ENCODE measurements at places on chromosomes 3 and 15.

- DNase-seq = no peak
These were observed 20.8 kb downstream of the PIK3CA start for GRCh38 chr3:179168918-179169317.

DNA sequence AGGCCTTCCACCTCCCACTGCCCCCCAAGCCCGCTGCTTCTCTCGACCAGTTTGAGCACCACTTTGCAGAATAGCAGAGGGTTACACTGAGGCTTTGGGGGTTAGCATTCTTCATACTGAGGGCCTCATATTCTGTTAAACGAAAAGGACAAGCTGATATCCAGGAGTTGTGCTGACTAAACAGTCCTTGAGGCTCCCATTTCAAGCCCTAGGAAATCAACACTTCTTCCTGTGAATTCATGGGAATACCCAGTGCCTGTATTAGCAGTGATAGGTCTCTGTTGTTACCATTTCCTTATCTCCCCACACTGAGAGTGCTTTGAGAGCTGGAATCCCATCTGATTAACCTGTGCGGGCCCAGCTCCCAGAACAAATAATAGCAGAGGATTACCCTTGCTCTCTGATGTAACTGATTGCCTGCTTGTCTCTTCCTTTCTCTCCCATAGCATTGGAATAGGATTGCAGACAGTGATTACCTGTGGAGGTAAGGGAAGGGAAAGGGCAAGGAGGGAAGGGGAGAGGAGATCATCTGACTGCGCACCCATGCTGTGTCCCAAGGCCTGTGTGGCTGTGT lies 930 bp downstream of the FBXW12 start:
- no peak for DNase-seq

DNA sequence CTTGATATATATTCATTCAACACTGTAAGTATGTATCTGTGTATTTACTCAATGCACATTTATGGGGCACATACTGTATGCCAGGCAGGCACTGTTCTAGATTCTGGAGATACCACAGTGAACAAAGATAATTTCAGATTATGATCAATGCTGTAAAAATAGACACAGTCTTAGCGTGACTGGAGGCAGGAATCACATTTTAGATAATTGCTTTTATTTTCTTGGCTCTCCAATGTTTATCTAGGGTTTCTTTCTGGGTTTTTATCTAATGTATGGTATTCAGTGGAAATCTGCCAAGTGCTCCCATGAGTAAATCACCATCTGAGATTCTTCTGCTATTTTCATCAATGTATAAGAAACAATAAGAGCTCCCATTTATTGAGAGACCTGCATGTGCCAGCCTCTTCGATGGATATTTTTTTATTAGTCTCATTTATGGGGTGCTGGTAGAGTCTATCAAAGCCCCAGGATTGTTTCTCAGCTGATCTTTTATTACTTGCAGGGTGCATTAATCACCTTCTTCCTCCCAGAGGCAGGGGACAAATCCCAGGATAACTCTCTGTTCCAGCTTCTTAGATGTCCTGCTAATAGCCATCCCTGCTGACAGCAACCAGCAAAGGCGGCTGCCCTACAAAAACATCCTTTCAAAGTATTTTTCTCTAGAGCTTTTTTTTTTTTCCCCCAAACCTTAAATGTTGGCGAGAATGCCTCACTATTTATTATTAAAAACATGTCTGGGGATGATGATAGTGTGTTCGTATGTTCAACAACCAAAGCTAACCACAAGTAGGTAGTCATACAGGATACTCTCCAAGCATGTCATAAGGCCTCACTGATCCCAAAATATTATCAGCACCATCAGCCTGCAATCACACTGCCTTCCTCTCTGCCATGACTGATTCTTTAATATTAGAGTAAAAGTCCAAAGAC lies 331.0 kb upstream of the RASGRP1 start:
- DNase-seq = no peak

- no peak for DNase-seq
These were observed 912.7 kb downstream of the TUSC7 start for GRCh38 chr3:117622171-117622841.

DNA sequence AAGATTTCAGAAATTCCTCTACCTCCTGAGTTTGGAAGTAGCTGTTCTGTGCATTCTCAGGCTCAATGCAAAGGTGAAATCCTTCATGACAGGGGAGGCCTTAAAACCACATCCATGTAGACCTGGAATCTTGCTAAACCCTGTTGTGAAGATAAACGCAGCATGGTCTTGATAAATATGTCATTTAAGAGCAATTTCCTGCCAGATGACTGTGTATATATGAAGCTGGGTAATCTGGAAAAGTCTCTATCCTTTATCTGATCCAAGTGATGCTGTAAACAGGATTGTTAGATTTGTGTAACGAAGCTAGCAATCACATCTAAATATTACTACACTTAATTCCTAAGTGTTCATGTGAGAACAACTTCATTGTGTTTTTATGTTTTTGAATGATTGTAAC lies 9.1 kb downstream of the MCTP2 start:
- DNase-seq = no peak

GRCh38 chr3:31968369-31968926 lies 12.6 kb downstream of the OSBPL10 start:
- DNase-seq = no peak

DNA sequence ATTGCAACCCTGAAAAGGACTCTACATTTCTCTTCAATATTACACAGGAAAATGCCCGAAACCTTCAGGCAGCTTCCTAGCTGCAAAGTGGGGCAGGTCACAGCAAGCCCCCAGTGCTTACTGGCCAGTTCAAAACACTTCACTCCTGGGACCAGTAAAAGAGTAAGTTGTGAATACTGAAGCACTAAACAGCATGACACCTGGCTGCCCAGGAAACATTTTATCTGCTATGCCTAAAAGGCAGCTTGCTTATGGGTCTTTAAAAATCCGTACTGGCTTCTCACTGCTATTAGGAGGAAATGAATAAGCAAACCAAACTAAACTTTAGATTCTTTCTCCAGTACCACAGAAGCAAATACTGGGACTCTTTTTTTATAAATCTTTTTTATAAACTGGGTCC lies 457.9 kb upstream of the ALCAM start:
- DNase-seq = no peak

- no peak for DNase-seq
These were observed 24.1 kb downstream of the ATP13A5 start for GRCh38 chr3:193354423-193354822.

DNA sequence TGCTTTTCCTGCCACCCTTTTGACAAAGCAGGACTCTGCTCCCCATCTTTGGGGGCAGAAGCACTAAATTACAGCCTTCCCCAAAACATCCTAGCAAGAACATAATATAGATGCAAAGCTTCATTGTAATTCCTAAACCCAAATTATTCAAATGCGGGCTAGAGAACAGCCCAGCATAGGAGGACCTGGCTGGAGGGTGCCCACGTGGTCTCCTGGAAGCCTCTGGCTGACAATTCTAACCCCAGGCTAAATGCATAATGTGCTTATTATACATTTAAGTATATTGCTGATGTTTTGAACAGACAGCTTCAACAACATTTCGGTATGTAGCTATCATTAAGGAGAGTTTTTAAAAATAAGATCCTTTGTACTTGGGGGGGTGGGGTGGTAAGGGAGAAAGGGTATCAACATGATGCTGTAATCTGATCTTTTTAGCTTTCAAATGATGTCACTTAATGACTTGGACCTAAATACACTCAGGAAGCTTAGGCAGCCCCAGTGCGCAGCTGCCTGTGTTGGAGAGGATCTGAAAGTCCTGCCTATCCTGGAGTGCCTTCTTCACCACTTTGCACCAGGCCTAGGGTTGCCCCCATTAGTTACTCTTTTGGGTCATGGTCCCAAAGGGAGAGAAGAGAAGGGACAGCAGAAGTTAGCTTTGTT lies 57.2 kb upstream of the USP3 start:
- no peak for DNase-seq

- no peak for DNase-seq
These were observed 35.6 kb upstream of the PPP4R2 start for GRCh38 chr3:72960812-72961518.

GRCh38 chr15:98398886-98399285 lies 249.5 kb upstream of the IGF1R start:
- no peak for DNase-seq

GRCh38 chr15:66633041-66633937 lies 67.5 kb upstream of the LCTL start:
- no peak for DNase-seq

- no peak for DNase-seq
These were observed 558.5 kb upstream of the CFAP20DC start for GRCh38 chr3:59608356-59608755.

GRCh38 chr3:111907151-111907550 lies 48.1 kb downstream of the PHLDB2 start:
- no peak for DNase-seq

DNA sequence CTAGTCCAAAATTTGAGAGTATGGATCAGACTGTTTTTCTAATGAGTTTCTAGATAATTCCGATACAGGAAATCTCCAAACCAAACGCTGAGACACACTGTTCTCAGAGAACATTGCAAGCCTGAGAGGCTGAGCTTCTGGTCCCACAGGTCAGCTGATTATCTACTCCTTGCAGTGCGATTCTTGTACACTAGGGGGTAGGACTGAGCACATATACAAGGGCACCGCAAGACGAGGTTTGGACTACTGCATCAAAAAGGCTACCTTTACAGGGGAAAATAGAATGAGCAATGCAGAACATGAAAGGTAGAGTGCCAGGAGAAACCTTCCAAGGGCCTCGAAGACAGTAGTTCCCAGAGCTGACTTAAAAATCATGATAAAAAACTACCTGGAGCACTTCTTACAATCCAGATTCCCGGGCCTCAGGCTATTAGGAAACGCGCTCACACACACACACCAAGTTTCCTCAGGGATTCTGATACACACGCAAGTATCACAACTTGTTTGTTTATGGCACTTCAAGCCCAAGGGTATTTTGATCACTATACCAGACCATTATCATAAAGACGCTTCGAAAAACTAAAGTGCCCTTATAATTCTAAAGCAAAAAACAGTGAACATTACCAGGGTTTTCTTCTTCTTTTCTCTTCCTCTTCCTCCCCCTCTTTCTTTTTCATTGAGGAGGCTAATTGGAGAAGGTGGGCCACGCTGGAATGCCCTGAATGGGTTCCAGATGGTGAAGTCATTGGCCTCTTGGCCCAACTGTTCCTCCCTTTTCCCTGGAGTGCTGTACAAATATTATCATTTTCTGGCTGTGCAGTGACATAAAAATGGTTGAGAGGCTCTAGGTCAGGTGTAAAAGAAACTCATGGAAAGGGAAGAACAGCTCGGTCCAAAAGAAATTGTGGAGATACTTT lies 61.8 kb downstream of the SLC12A8 start:
- peak; percentile 42 for DNase-seq

- no peak for DNase-seq
These were observed 127.0 kb downstream of the TFDP2 start for GRCh38 chr3:142022381-142022780.

DNA sequence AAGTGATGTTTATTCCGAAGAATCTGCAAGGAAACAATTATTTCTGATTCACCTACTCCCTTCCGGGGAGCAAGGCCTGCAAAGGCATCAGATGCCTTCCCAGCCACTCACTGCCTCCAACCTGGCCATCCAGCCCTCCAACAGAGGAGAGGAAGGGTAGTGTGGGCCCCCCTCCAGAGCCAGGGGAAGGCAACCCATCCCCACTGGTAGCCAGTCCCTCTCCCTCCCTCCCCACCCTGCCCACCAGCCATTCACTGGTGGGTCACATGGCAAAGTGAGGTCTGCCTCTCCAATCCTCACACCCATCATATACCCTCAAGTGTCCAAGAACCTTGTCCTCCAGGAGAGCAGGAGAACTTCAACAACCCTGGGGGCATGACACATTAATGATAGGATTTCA lies 2.4 kb upstream of the VIPR1 start:
- no peak for DNase-seq

DNA sequence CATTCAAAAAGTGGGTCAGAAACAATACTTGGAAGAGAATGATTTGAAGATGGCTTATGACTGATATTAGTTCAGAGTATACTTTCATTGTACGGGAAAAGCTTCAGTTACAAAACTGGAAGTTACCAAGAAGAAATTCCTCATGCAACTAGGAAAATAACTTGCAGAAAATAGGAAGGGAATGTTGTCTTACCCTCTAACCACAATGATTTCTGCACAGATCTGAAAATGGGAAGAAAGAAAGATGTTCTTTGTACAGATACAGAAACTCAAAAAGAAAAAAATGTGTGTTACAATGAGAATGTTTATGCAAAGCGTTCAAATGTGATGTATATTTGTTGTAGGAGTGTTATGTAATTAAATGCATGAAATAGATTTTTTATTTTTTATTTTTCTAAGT lies 3.7 kb downstream of the ZNF280D start:
- no peak for DNase-seq

DNA sequence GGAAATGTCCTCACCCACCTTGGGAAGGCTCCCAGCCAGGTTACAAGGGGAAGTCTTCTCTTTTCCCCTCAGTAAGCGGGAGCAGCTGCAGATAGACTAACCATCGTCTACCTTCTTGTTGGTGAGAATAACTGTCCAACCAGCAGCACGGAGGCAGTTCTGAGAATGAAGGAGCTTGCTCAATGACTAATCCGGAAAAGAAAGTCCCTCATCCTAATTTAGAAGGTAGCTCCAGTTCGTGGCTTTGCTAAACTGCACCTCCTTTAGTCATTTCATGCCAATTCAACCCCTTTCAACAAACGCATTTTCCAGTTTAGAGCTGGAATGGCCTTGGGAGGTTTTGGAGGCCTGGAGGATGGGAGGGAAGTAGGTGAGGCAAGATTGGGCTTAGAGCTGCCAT lies 527.4 kb upstream of the PROK2 start:
- no peak for DNase-seq

DNA sequence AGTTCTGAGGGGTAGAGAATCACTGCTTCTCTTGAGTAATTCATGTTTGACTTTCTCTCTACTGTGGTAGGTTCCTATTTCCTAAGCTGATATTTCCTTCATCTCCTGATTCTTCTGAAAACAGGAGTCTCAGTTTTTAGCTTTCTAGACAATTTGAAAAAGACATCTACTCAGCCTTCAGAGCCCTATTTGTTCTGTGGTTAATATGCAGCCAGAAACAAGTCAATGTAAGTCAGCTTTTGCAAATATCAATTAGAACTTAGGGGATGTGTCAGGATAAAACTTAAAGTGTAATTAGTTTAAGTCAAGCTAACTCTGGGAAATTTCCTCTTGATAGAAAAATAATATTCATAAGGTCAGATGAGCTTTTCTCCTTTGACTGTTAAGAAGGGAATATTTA lies 21.7 kb upstream of the HACD2 start:
- DNase-seq = no peak

DNA sequence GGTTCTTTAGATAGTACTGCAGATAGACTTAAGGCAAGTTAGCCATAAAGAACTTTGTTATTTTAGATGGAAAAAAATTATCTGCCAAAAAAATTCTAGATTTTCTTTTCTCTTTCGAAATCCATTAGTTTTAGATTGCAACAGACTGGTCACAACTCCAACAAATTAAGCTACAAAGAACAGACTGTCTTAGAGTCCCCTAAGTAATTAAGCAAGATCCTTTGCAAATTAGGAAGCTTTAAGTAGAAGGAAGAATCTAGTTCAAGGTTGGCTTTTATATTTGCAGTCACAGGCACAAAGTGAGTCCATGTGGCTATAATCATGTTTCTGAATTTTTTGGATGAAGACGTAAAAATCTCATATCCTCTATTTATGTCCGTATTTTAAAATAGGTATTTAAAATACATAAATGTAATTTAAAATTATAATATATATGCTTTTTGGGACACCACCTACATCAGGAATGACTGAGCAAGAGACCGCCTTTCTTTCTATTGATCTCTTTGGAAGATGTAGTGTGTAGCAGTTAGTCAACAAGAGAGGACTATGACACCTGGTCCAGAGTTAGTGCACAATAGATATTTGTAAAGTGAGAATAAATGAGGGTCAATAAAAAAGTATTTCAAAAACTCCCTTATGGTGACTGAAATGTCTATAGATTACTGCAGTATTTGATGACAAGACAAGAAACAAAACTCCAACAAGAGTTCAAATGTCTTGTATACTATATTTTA lies 34.4 kb downstream of the TMEM45A start:
- DNase-seq = no peak
